Stimulated activated CD8-positive, alpha-beta memory T cell treated with anti-CD3 and anti-CD28 coated beads, Interleukin-7, amount 100 ng/mL, for 1 hour (primary cell): ENCODE measurements at places on chromosomes 5 and 9.

GRCh38 chr9:115524453-115525059 is 406.6 kb upstream of the TNC start:
- DNase-seq: no peak

DNA sequence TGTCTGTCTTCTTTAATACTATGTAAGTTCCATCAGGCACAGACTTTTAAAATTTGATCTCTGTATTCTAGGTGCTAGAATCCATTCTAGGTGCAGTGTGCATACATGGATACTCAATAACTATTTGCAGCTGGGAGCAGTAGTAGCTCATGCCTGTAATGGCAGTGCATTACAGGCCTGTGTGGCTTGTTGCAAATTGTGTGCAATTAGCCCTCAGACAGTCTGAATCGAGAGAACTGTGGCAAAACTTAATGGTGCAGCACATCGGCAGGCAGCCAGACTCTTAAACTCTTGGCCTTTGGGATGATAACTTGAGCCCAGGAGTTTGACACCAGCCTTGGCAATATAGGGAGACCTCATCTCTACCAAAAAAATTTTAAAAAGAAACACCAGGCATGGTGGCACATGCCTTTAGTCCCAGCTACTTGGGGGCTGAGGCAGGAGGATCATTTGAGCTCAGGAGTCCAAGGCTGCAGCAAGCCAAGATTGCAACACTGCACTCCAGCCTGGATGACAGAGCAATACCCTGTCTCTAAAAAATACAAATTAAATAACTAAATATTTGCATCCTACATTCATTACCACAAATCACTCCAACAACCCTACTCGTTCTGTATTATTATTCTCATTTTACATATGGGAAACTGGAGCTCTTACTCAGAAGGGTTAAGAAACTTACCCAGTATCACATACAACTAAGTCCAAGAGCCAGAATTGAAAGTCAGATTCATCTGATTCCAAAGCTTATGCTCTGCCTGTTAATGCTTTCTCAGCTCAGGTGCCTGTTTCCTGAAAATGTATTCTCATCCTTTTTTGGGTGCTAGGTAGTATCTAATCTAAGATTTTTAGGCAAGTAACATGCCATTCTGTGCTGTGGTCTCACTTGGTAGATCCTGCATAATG is 30.1 kb downstream of the PRKACG start:
- no peak for DNase-seq

GRCh38 chr9:73173557-73174329 is 22.1 kb downstream of the ANXA1 start:
- no peak for DNase-seq

DNA sequence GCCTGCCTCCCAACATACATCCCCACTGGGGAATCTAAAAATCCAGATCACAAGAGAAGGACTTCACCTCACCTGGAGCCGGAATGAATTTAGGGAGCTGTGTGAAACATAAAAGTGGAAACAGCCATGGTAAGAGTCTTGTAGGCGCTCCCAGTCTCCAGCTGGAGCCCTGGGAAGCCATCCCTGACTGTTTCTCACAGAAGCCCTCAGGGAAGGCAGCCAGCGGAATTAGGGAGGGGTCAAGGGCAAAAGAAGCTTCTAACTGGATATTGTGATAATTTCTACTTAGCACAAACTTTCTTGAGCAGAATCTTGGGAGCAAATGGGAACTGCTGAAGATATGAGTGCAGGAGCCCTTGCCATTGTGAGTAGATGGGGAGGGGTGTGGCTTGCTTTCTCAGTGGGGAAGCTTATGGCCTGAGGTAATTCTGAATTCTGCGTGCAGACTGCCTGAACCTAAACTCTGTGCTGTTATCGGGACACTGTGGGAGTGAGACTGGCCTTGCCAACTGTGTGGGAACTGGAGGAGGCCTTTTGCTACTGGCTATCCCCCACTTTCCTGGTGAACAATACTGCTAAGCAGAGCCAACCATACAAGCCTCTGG is 174.4 kb upstream of the SMC2 start:
- no peak for DNase-seq

- no peak for DNase-seq
Measured at GRCh38 chr5:40991168-40991980, 79.8 kb downstream of the MROH2B start.

DNA sequence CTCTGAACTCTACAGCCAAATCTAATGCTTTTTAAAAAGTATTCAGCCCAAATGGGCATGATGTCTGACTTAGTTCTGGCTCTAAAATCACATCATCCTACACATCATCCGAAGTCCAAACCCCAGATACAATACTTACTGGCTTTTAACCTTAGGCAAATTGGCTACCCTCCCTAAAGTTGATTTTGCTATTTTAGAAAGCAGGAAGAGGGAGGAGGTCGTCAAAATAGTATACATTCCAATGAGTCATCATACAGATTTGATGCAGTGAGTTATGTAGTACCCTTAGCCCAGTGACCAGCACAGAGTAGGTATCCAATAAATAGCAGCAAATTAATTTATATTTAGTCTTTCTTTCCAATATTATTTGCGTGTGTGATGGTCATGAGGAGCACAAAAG is 582.0 kb upstream of the TUSC1 start:
- DNase-seq: no peak

DNA sequence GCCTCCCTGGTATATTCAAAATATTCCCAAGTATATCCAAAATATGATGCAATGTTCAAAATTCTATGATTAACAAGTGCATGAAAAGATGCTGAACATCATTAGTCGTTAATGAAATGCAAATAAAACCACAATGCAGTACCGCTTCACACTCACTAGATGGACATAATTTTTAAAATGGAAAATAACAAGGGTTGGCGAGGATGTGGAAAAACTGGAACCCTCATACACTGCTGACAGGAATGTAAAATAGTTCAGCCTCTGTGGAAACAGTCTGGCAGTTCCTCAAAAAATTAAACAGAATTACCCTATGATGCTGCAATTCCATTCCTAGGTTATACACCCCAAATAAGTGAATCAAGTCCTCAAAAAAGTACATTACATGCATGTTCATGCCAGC is 36.1 kb upstream of the MYOT start:
- DNase-seq: no peak

DNA sequence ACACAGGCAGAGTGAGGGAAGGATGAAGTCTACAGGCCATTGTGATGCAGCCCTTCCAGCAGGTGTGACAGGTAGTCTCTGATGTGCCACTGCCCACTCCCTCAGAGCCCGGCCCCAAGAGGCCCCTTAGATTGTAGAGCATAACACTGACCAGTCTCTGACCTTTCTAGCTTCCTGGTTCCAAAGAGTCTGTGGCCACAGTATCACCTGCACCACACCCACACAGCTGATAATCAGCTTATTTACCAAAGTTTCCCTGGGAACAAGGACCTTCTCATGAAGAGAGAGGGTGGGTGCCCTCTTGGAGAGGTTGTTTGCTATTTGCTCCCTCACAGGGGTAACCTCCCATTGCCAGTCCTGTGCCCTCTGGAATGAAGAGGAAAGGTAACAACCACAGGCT is 11.0 kb upstream of the ACER2 start:
- DNase-seq: no peak

DNA sequence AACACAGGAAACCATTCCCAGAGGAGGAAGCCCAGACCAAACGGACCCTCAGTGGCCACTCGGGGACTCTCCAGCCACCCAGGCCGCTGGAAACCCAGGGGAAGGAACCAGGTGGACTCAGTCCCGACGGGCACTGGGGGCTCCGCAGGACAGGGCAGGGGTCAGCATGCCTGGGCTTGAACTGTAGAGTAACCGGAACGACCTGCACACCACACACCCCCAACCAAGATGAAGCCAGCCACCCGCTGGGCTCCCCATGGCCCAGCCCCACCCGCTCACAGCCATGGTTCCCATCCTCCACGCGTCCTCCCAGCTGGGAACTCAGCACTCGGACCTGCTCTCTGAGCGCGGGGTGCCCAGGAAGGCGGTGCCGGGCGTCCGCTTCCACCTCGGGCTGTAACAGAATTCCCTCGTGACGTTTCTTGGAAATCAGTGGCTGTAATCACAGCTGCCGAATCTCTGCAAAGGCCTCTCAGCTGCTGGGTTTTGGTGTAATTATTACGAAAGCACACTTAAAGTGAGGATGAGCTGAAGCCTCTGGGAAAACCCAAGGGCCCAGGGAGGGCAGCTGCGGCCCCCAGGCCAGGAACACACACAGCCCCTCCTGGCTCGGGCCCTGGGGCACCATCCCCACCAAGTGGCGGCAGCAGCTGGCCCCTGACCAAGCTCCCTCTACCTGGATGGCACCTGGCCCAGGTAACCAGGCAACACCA is 13.8 kb downstream of the NACC2 start:
- DNase-seq: no peak

DNA sequence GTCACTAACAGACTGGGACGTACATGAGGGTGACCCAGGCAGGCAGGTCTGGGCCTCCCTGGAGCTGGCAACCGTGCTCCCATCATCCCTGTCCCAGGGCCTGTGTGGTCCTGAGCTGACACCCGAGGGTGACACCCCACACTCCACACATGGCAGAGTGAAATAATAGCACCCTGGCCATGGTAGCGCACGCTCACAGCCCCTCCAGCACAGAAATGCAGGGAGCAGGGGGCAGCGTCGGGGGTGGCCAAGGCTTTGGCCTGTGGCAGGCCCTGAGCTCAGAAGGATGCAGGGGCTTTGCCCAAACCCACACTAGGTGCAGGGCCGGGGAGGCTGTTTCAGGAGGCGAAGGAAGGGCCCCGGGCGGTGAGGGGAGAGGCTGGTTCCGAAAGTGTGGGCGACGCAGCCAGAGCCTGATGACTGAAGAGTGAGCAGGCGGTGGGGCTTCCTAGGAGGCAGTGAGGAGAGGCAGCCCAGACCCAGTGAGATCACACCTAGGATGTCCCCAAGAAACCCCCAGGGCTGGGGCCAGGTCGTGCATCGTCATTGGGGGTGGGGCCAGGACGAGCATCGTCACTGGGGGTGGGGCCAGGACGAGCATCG is 12.9 kb downstream of the OR2V2 start:
- no peak for DNase-seq

DNA sequence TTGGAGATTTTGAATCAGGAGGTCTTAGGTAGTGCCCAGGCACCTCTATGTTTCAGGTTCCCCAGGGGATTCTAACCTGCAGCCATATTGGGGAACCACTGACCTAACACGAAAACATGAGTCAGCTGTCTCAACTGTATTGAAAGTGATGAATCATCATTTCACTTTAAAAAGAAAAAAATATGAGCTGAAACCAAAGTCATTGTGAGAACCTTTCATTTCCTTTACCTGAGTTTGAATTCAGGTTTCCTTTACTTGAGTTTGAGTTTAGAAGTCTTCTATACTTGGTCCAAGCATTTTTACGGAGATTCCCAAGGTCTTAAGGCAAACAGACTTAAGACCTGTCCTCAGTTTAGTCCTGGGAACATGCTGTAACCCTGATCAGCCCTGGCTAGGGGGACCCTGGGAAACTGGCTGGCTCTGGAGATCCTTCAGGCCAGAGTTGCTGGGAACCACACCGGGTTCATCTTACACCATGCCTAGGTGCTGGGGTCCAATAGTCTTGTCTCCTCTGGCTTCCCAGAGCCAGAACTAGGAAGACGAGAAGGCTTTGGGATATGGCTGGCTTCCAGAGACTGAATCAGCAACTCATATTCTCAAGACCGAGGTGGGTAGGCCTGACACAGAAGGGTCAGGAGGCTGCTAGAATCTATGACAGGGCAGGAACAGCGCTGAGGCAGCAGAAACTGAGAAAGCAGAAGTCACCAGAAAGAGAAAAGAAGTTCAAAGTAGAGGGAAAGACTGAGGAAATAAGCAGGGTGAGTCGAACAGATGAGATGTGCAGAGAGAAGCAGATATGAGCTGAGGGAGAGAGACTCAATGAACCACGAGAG is 16.4 kb upstream of the PDCD1LG2 start:
- DNase-seq: no peak

GRCh38 chr5:69335341-69335935 is 2.8 kb upstream of the CCDC125 start:
- no peak for DNase-seq

- DNase-seq: no peak
Measured at GRCh38 chr9:4579001-4579400, 83.1 kb upstream of the PLPP6 start.

DNA sequence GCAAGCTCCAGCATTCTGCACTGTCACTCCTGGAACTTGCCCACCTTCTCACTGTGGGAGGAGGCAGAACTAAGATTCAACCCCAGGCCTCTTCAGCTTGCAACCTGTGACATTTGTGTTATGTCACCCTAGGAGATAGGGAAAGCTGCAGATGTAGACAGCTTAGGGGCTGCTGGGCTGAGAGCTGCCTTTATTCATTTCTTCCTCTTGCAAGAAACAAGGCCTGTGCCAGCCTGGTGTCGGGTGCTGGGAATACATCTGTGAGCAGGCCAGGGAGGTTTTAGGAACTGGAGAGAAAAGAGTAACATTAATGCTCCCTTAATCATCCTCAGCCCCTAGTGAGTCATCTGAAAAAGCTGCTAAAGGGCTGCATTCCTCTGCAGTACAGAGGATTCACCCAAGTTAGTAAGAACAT is 101.8 kb downstream of the FGF18 start:
- no peak for DNase-seq

DNA sequence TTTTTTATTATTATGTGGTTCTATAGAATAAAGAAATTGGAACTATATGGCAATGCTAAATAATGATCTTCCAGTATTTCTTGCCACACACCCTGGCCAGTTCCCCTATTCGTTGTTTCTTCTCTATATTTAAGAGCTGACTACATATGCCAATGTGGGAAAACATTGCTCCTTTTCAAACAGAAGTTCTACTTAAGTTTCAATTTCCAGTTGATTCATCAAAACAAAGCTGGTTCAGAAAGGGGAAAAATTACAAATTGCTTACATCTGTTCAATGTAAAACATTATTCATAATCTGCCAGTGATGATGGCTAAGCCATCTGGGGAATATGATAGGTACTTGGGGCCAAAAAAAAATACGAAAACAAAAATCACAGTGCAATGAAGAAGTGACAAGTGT is 76.9 kb downstream of the ST8SIA4 start:
- no peak for DNase-seq

DNA sequence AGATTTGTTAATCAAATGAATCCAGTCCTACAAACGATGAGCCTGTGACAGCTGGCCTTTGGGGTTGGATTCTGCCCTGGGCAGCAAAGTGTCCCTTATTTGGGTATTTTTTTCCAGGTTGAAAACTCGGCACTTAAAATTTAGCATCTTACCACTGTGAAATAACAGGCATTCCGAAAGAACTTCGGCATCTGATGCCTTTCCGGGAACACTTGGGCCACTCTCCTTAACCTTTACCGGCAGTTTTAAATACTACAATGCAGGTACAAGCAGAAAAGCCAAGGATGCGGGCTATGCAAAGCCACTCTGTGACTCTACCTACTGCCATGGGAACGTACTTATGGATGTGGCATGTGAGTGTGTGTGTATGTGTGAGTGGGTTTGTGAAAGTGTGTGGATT is 1.0 kb upstream of the RASGRF2 start:
- DNase-seq: no peak

- DNase-seq: no peak
Measured at GRCh38 chr5:152527358-152528052, 122.4 kb upstream of the NMUR2 start.

GRCh38 chr5:103258368-103258956 is at the start of gene MACIR:
MACIR (plus strand) TSS chr5:103258763; CDS start chr5:103275920, 17,157 bp downstream.
- peak; percentile 86 for DNase-seq

DNA sequence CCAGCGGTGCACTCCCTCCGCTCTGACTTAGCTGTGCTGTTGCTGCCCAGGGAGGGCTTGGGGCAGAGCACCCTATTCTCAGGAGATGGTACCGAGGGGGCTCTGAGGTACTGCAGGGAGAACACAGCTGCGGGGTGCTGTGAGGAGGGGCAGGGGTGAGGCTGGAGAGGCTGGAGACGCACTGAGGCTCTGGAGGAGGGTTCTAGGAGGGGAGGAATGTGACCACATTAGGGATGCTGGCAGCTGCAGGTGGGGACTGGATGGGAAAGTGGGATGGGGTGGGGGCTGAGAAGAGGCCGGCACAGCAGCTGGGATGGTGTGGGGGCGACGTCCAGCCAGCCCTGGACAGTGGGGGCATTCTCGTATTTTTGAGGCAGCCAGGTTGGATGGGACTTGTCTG is 20.9 kb downstream of the NCS1 start:
- no peak for DNase-seq
